ENCODE measurements at places on chromosomes 12 and 14.

- DNase-seq, result no peak
These were observed 4.0 kb downstream of the NANOG start for GRCh38 chr12:7793211-7793610.

DNA sequence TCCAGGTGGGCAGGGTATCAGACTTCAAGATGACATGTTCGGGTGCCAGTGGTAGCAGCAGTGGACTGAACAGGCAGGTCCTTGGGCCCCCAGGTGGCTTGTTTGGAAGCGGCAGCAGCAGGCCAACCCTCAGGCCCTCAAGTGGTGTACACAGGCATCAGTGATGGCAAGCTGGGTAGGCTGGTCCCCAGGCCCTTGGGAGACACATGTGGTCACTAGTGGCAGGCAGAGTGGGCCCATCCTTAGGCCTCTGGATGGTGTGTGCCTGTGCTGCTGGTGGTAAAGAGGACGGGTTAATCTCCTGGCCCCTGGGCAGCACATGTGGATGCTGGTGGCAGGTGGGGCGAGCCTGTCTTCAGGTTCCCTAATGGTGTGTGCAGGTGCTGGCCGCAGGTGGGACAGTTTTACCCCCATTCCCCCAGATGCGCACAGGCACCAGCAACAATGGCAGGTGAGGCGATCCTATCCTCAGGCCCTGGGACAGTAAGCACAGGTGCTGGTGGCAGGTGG is 8.0 kb downstream of the OAS2 start:
- peak; percentile 34 for DNase-seq

DNA sequence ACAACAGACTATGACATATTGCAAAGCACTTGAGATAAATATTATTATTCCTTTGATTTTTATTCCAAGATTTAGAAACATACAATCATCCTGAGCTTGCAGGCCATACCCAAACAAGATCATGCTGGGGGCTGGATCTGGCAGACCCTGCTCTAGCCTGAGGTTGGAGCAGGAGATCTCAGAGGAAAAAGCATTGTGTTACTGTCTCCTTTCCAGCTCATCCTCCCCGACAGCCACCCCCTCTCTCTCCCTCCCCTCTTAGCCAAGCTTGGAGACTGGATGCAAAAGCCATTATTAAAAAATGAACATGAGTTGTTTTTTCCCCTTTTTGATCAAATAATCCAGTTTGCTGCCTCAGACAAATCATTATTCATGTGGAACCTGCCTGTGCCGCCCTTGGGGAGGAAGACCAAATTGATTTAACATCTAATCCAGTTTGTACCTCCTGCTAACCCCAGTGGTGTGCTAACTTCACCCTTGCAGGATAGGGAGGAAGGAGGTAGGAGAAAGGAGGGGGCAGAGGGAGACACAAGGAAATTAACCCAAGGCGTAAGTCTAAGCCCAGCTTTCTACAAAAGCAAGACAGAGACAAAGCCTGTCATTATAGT is 565.8 kb upstream of the TBX3 start:
- no peak for DNase-seq

DNA sequence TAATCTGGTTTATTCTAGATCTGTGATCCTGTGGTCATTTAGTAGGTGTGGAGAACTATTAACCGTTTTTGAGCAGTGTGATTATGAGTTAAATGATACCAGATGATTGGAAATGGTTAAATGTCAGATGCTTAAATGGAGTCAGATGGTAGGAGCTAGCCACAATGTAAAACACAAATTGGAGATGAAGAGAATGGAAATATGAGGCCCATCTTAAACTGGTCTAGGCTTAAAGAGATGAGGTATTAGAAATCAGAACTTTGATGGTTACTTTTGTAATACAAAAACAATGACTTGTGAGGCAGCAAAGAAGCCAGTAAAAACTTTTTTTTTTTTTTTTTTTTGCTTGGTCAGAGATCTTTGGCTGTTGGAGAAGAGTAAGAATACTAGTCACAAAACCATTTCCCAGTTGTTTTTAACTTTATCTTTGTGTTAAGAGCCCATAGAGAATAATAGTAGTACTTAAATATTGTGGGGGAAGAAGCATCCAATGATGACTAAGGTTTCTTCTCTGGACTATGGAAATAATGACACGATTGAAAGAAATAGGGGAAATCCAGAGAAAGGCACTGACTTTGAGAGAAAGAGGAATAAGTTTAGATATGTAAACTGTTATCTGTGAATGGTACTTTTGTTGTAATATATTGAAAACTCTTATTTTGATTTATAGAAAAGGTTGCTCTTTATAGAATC is 95.9 kb downstream of the WNK1 start:
- DNase-seq, result no peak

DNA sequence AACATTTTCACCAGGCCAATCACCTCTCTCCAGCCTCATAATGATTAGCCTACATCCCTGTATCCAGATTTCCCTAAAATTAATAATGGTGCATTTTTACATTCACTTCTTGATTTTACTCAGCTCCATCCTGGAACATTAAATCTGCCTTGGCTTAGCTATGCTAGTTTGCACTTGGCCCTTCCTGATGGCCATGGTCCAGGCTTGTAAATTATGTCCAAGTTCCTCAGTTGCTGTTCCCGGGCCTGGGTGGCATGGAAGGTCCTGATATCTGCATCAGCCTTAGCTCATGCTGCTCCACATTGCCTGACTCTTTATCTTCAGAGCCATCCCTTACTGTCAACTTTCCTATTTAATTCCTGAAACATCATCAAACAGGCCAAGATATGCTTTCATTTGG is 11.1 kb upstream of the METTL17 start:
- DNase-seq, result no peak

DNA sequence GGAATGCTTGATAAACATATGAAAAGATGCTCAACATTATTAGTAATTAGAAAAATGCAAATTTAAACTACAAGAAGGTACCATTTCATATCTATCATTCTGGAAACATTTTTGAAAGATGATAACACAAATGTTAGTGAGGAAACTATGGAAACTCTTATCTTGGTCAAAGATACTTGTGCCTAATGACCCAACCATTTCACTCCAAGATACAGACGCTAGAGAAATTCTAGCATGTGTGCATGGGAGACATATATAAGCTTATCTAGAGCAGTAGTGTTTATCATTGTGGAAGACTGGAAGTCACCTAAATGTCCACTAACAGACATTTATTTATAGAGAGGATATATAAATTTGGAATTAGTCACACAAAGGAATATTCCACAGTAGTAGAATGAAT is 143.1 kb upstream of the HMGA2 start:
- DNase-seq, result no peak

DNA sequence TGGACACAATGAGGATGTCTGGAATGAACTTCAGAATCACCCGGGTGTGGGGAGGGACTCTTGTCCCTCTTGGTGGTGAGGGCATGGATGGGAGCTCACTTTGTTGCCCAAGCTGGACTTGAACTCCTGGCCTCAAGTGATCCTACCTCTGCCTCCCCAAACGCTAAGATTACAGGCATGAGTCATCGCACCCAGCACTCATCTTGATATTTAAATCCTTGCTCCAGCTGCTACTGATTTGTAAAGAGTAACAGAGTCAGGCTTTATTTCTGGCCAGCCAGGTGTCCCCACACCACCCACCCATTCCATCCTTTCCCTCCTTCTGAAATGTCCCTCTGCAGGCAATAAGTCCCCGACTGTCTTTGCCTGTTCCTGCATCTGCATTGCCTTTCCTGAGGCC is 4.9 kb downstream of the DDX54 start:
- no peak for DNase-seq

DNA sequence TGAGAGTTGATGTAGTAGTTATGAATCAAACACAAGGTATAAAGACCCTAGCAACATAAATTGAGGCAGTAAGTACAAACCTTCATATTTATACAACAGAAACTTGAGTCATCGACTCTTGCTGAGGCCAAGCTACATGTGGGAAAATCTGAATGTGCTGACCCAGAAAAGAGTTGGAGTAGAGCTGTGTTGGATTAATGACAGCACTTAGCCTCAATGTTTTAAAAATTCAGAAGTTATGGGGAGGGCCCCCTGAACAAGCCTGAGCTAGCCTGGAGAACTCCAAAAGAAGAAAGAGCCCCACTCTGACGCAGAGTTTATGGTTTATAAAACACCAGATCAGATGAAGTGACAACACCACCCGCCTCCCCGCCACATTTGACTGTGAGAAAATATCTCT is 100.0 kb downstream of the DUSP6 start:
- DNase-seq, result no peak

DNA sequence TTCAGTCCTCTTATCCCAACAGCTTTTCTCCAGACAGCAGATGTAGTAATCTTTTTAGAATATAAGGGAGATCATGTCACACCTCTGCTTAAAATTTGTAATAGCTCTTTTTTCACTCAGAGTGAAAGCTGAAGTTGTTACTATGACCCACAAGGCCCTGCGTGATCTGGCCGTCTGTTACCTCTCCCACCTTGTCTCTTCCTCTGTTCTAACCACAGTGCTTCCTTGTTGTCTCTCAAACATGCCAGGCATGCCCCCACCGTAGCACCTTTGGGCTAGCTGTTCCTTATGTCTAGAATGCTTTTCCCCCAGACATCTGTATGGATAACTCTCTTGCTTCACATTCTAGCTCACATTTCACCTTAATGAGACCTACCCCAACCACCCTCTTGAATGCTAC is 6.5 kb downstream of the NECAP1 start:
- no peak for DNase-seq

DNA sequence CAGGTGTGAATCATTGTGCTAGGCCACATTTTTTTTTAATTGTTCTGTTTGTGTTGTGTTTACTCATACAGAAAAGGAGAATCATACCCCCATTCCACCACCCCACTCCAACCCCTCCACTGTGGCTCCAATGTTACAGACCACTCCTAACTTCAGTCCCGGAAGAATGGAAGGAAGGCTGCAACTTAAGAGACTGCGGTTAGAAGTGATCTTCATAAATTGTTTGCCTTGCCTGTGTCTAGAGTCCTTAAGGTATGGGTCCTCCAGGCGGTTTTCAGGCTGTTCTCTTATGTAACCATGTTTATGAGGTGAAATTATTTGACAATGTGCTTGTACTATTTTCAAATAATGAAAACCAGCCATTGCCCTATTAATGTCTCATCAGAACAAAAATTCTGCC is 22.5 kb downstream of the NINJ2 start:
- DNase-seq, result no peak

DNA sequence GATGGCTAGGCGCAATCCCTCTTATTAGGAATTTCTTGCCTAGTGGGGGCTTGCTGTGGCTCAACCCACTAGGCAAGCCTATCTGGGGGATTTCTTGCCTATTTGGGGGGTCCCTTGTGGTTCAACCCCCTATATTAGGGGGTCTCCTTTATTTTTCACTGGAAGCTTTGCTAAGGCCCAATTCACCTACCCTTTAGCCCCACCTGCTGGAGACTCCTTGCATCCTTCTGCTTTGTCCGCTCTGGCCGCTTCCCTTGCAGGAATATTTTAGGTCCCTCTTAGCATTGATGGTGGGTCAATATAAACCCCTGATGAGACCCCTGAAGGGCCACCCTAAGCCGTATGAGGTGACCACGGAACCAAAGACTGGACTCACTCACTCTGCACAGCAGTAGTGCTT is 1552.1 kb downstream of the AACS start:
- DNase-seq, result no peak

- no peak for DNase-seq
These were observed 47.5 kb upstream of the FOXG1 start for GRCh38 chr14:28719130-28719529.

DNA sequence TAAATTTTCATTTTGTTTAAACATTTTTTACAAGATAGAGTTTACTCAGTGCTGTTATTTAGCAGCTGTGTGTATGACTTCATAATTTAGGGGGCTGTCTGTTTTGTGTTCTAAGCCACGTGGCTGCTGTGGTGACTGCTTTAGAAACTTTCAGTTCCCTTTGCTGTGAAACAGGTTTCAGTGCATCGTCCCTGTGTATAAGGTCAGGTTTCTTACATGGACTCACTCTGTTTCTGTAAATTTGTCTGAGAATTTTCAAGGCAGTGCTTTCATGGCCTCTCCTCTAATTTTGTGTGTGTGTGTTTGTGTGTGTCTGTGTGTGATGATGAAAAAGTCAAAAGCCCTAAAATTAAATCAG is 32.4 kb downstream of the BICD1 start:
- no peak for DNase-seq

DNA sequence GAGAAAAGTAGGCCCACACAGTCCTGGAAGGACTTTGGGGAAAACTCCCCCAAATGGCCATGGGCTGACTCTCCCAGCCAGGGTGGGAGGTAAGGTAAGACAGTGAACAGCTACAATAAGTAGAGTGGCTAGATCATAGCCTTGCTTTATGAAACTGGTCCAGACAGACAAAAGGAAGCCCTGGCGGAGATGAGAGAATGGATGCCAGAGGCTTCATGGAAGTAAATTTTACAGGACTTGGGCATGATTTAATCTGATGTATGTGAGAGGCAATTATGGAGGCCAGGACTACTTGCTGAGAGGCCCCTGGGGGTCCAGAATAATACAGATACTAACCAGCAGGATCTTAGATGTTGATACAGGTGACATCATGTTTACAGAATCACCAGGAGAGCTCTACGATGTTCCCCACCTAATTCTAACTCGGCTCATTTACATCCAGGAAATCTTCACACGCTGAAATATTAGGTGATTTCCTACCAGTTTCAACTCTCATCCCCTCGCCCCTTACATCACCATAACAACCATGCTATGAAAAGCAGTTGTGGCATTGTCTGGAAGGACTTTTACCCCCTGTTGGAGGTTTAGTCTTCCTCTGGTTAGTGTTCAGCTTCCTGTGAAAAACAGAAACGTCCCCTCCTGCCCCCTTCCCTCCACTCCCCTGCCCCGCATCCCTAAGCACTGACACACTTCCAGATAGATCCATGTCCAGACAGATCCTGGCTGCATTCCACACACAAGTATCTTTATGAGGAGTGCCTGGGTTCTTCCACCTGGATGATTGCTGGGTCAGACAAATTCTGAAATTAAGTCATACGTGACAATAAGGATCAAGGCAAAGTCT is 39.5 kb upstream of the NT5DC3 start:
- DNase-seq, result no peak

DNA sequence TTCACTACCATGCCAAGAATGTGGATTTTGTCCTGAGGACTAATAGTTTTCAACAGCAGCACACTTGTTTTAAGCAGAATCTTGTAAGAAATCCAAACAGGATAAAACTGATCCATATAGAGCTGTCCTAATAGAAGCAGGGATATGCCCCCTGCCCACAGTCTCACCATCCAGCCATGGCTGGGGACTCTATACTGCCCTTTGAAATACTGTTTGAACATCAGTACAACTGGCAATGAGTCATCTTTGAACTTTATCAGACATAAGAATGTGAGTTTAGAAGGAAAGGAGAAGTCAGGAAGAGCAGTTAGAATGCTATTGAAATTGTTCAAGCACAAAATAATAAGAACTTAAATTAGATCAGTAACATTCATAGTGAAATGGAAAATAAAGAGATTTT is 3.8 kb upstream of the C12orf42 start:
- DNase-seq, result no peak

GRCh38 chr14:68314642-68315041 is 478.2 kb downstream of the ZFP36L1 start:
- no peak for DNase-seq

DNA sequence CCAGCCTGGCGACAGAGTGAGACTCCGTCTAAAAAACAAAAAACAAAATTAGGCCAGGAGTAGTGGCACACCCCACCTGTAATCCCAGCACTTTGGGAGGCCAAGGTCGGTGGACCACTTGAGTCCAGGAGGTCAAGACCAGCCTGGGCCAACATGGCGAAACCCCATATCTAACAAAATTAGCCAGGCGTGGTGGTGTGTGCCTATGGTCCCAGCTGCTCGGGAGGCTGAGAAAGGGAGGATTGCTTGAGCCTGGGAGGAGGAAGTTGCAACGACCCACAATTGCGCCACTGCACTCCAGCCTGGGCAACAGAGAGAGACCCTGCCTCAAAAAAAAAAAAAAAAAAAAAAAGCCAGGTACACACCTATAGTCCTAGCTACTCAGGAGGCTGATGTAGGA is 37.0 kb downstream of the KDM2B start:
- DNase-seq, result no peak

GRCh38 chr14:95464103-95464502 is 52.3 kb downstream of the SYNE3 start:
- no peak for DNase-seq
